Dermis blood vessel endothelial cell (primary cell): ENCODE measurements at places on chromosomes 16 and 17.

DNA sequence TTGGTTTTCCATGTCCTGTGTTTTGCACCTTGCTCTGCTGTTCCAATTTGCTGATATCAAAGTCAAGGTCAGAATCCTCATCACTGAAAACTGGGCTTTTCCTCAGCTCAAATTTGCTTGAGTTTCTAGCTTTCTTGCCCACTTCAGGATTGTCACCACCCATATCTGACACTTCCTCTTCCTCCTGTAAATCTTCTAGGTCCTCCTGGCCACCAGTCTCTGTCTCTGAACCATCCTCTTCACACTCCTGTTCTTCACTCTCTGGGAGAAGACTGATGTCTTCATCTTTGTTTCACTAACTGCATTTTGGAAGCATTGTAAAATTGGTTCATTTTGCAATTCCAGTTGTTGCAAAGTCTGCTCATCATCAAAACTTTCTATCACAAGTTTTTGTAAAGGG is 63.4 kb upstream of the RBL2 start:
- no peak for DNase-seq

- peak; percentile 61 for DNase-seq
These were observed 955 bp downstream of the ACLY start for GRCh38 chr17:41917679-41918313.

DNA sequence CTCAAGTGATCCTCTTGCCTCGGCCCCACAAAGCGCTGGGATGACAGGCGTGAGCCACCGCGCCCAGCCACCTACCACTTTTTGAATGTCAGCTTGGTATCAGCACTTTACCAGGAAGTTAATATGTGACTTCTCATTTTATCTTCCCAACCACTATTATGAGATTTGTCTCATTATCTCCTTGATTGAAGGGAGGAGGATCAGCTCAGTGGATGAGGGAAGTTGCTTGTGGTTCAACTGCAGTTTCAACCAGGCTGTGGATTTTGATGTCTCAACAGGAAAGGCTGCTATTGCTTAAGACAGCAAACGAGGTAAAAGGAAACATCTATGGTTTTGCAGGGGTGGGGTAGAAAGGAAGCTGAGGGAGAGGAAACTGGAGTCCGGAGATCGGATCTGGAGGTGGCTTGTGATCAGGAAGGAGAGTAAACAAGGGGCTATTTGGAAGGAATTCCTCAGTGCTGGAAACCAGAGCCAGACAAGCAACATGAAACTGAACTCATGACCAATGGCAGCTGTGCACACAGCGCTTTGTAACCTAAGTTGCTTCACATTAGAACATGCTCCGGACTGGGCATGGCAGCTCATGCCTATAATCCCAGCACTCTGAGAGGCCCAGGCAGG is 180.5 kb downstream of the VPS53 start:
- peak; percentile 70 for DNase-seq

GRCh38 chr17:56320443-56320842 is 167.2 kb downstream of the ANKFN1 start:
- DNase-seq: no peak

- DNase-seq: peak; percentile 63
These were observed 982 bp downstream of the SPAG9 start for GRCh38 chr17:51119415-51120356.

DNA sequence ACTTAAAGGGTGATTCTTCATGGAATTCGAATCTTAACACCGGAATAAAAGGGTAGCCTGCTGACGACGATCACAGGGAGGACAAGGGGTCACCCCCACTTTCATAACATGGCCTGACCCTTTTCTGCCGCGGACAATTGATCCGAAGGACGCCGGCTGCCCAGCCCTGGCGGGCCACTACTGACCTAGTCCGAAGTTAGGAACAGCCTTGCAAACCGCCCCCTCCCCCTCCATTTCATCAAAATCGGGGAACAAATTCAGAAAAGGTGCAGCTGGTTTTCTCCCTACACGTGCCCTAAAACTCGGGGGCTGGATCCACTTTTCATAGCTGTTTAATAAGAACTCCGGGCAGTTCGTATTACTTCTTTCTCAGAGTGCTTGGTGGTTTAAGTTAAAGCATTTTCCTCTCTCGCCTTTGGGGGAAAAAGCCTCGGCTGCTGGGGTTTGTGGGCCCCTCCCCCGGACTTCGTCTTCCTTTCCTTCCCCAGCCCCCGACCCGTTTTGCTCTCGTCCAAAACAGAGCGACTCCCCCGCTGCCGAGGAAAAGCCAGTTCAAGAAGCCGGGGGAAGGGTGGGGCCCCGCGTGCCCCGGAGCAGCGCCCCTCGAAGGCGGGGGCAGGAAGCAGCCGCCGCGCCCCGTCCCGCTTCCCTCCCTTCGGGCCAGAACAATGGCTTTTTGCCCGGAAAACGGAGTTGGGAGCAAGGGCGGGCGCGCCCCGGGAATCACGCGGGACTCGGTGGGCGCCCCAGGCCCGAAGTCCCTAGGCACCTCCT is 641 bp upstream of the CBX2 start:
- peak; percentile 63 for DNase-seq

DNA sequence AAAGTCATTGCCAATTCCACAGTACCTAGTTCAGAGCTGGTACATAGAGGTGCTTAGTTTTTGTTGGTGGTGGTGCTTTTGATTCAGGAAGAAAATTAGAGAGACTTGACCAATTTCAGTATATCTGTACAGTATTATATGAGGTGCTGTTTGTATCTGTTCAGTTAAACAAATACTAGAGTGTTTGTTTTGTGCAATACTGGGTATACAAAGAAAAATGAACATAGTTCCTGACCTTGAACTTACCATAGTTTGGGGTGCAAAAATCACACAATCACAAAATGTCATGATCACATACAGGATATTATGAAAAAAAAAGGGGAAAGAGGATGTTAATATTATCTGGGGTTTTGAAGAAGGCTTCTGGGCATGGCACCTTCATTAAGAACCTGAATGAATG is 39.8 kb upstream of the GOT2 start:
- no peak for DNase-seq

GRCh38 chr17:38674749-38675615 is at the start of gene EPOP:
Gene EPOP (minus strand): TSS chr17:38674957. CDS start chr17:38674495, 462 bp downstream.
- peak; percentile 85 for DNase-seq

- no peak for DNase-seq
These were observed 574.3 kb upstream of the CA10 start for GRCh38 chr17:52732841-52733240.

DNA sequence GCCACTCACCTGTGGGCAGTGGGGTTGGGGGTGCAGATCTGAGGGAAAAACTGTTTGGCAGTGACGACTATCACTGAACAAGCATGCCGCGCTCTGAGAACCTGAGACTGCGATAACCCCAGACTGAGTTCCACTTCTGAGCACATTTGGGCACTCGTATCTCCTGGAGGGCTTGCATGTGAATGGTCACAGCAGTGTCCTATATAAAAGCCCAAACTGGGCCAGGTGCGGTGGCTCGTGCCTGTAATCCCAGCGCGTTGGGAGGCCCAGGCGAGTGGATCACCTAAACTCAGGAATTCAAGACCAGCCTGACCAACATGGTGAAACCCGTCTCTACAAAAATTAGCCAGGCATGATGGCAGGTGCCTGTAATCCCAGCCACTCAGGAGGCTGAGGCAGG is 18.7 kb downstream of the ATP2C2 start:
- DNase-seq: no peak

DNA sequence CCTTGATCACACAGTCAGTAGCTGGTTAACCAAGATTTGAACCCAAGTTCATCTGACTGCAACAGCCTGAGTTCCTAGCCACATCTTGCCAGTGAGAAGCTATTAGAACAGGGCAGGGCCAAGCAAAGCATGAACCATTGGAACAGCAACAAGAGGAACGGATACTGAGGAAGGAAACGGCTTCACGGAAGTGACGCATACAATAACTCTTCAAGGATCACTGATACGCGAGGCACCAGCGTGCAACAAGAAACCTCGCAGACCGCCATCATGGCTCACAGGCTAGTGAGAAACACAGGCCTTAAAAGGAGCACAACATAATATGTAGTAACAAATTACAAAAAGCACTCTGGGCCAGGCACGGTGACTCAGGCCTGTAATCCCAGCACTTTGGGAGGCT is 114.9 kb downstream of the CDYL2 start:
- DNase-seq: peak; percentile 30
